ENCODE measurements at places on chromosomes 3 and 15.

- no peak for DNase-seq
Measured at GRCh38 chr15:98923171-98923570, 84.4 kb downstream of the PGPEP1L start.

GRCh38 chr3:150220799-150221198 is 187.3 kb upstream of the TSC22D2 start:
- DNase-seq = peak; percentile 58

GRCh38 chr15:94417501-94418293 is 186.3 kb downstream of the MCTP2 start:
- no peak for DNase-seq

DNA sequence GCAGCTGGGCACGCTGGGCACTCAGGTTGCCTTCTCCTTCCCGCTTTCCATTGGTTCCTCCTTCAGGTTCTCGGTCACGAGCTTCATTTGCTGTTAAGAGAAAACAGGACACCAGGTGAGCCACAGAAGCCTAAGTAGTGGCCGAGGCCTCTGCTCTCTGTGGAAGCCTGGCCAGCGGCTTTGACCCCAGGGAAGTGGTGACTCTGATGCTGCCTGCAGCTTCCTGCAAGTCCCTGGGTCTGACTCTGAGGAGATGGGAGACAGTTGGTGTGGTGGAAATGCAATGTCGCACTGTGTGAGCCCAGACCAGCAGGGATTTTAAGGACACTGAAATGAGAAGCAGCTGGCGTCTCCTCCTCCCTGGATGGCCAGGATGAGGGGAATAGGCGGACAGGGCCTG is 80.5 kb downstream of the SNRK start:
- no peak for DNase-seq

DNA sequence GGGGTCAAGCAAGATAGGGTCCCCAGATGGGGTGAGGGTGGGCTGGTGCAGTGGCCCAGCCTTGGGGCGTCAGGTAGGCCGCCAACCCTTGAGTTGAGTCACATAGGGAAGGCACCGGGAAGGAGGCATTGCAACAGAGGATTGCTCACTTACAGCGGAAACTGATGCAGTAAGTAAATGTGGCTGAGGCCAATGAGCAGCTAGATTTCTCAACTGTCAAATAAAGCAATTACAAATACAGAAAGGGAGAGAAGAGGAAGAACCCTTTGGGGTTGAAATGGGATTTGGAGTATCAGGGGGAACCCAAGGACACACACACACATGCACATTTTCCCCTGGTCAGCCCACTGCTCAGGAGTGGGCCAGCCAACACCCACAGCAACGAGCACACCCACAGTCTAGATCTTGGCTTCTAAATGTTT is 44.0 kb downstream of the CHSY1 start:
- peak; percentile 42 for DNase-seq

DNA sequence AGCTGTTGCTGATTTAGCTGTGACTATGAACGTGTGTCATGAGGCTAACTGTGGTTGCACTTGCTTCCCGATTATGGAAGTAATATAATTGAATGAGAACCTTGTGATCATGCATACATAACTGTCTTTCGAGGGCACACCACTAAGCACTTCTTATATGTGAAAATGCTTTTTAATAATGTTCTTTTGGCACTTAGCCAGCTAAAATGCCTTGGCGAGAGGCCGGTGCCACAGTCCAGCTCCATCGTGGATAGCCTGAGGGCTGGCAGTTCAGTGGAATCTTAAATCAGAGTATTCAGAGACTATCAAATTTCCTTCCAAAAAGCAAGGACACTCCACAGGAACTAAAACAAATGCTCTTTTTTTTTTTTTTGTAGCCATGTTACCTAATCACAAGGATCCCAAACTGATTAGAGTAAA is 161.6 kb upstream of the FRMD4B start:
- DNase-seq = no peak

DNA sequence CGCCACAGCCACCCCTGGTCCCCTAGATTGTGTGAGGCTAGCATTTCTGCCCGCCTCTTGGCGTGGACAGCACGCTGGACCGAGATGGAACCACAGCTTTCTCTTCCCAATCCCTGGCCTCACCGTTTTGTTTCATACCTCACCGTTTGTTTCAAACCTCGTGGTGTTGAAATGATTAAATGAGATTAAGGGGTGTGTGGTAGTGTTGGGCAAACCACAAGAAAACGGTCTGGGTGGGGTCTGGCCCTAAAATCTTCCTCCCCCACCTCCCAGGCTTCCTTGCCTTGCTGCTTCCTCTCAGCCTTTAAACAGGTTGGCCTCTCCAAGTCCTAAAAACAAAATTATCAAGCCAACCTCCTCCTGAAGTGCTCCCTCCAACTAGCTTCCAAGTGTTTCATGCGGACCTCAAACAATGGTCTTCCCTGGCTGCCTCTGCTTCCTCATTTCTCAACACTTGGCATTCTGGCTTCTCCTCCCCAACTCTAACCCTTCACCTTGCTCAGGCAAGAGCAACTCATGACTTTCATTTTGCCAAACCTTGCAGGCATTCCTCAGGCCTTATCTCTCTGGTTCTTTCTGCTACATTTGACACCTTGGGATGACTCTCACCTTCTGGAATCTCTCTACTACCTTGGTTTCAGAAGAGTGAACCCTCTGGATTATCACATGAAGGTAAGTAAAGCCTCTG is 1.4 kb upstream of the ATP13A3 start:
- DNase-seq = peak; percentile 65

DNA sequence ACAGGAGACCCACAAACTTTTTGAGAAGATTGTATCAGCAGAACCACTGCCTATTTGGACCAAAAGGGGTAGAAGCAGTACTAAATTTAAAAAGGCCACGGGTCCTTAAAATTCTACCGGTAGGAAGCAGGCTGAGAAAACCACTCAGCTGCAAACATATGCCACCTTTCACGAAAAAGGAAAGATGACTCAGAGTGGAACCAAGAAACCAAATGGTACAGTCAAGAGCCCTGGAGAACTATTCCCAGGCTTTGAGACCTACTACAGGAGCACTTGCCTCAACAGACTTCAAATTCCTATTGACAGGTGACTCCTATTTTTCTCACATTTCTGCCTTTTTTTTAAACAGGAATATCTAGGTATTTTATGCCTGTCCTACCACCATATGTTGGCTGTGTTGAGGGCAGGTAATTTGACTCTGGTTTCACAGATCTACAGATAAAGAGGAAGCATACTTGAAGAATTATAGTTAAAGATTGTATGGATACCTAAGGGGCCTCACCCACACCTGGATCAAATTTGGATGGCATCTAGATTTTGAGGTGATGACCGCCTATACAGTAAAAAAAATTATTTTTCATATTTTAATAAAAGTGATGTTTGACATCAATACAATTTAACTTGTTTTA is 10.1 kb downstream of the GOLIM4 start:
- no peak for DNase-seq

DNA sequence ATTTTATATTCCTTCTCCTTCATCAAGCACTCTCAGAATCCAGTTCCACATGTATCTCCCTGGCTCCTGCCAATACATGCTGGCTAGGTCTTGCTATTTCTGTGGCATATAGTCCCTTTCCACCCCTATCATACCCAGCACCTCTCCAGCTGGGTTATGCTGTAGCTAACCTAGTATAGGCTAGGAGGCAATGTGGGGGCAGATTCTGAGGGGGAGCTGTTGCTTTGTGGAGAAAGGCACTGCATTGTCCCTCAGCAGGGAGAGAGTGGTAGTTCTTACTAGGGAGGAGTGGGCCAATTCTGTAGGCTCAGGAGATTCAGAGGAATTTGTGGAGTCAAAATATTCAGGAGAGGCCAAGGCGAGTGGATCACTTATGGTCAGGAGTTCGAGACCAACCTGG is 39.4 kb upstream of the UBL7 start:
- no peak for DNase-seq

DNA sequence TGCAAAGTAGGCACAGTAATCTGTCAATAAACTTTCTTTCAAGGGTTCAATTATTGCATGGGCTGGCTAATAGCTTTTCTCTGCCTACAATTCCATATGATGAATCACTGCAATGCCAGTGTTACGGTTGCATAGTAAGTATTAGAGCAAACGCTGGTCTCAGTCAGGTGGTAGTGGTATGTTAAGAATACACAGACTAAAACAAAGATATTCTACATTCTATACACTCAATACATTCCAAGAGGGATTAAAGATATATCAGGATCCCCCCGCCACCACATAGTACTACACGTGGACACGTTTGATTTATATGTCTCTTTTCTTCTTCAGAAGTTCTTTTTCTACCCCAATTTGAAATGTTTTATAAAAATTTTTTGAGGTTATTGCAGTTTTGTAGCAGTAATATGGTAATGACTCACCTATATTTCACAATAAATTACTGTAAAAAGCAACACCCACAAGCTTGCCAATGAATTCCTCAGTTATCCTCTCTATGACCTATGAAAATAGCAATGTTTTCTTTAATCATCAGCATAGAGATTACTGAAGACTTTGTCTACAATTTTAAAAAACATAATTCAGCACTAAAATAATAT is 68.2 kb downstream of the CD200R1L start:
- peak; percentile 95 for DNase-seq

- DNase-seq = peak; percentile 93
Measured at GRCh38 chr3:153130312-153130977, 31.6 kb upstream of the RAP2B start.

- no peak for DNase-seq
Measured at GRCh38 chr3:98581474-98581873, 11.9 kb downstream of the CPOX start.
